ENCODE measurements at places on chromosomes 2 and 18.

- DNase-seq = no peak
Measured at GRCh38 chr18:50518787-50519546, 40.9 kb upstream of the MAPK4 start.

DNA sequence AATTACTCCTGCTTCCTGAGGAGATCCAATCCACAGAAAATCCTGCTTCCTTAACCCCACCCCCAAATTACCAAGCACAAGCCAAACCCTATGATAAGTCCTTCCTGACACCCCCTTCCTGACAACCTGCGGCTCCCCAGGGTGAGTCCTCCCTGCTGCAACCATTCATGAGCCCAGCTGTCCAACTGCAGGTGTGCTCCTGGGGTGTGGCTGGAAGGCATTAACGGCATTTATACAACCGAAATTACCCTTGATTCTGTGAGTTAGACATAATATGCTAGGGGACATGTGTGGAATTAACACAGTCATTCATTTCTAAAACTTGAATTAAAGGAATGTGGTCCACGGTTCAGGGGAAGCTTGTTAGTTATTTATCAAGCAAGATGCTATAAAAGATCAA, 119.0 kb upstream of the ALKAL2 start:
- DNase-seq = no peak

DNA sequence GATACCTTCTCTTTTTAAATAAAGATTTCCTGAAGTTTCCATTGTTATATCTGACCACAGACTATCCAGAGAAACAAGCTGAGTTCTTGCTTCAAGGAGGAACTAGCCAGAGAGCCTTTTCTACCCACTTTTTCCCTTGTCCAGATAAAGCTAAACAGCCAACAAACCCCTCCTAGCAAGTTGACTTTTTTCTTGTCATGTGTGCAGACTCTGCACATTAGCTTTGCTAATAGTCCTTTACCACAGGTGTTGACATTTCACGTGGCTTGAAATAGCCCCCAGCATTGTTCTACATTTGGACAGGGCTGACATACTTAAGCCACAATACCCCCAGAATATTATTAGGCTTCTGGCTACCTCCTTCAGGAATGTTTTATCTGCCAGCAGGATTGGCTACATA, 40.7 kb downstream of the PCBP1 start:
- no peak for DNase-seq

DNA sequence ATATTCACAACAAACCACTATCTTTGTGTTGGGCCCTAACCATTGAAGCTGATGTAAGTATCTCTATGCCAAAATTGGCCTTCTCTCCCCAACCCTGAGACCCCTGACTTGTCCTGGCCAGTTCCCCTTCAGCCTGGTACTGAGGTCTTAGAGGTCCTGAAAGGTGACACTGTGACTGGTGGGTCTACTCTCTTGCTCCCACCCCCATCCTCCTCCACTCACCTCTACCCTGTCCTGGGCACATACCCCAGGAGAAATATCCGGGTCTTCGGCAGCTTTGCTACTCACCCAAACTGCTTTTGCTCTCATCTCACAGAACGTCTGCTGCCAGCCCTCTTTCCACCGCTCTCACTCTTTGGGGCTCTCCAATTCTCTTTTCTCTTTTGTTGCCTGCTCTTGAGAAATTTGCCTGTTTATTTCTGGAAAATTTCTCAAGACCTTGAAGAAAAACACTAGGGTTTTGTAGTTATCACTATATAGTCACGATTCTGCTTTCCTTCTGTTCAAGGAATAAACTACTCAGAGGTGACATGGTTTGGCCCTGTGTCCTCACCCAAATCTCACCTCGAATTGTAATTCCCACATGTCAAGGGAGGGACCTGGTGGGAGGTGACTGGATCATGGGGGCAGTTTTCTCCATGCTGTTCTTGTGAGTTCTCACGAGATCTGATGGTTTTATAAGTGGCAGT, 133.8 kb upstream of the PKDCC start:
- DNase-seq = no peak

DNA sequence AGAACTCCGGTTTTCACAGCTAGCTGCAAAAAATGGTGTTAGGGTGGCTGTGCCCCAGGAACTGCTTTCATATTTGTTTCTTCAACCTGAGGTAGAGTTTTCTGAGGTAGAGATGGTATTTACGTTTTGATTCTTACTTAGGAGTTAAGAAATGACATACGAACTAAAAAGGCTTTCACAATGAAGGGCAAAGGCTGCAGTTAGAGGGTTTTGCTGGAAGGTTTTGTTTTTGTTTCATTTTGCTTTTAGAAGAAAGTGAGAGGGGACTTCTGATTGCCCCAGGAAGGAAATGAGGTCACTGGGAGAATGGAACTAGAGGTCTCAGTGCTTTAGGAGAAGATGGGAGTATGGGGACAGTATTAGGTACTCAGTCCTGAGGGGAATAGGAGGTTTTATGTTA, 15.5 kb downstream of the CDCA7 start:
- no peak for DNase-seq

- no peak for DNase-seq
Measured at GRCh38 chr2:96495982-96496629, 9.1 kb downstream of the NEURL3 start.

- DNase-seq = peak; percentile 45
Measured at GRCh38 chr2:119823734-119824334, 64.1 kb downstream of the PTPN4 start.

GRCh38 chr18:13260935-13261640, 42.5 kb downstream of the LDLRAD4 start:
- no peak for DNase-seq

GRCh38 chr2:11674983-11675382, 5.0 kb upstream of the NTSR2 start:
- no peak for DNase-seq

DNA sequence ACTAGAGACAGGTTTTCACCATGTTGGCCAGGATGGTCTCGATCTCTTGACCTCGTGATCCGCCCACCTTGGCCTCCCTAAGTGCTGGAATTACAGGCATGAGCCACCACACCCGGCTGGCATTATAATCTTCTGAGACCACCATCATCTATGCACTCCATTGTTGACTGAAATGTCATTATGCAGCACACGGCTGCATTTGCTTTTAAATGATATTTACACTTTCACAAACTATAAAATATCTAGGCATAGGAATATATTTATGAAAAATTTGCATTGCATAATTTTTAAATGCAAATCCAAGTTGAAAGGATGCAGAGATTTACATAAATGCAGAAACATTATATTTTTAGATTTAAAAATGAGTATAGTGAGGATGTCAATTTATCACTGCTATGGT, 30.0 kb upstream of the ANKRD44 start:
- no peak for DNase-seq

- no peak for DNase-seq
Measured at GRCh38 chr2:201909961-201910361, 103.6 kb downstream of the CDK15 start.

DNA sequence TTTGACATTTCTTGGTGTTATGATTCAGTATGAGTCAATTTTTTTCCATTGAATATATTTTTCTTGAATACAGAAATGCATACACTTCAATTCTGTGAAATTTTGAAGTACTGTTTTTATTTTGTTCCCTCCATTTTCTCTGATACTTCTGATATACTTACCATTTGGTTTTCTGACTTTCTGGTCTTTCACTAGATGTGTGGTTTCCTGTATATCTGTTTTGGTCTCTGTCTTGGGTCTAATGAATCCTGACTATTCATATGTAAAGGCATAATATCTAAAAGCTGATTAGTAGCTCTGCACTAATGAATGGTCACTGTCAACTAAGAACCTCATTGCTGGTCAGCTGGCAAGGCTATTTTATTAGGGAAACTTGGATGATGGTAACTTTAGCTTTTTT, 345.6 kb downstream of the GRB14 start:
- DNase-seq = no peak

- peak; percentile 36 for DNase-seq
Measured at GRCh38 chr2:55419233-55419678, 400 bp downstream of the CCDC88A start.

DNA sequence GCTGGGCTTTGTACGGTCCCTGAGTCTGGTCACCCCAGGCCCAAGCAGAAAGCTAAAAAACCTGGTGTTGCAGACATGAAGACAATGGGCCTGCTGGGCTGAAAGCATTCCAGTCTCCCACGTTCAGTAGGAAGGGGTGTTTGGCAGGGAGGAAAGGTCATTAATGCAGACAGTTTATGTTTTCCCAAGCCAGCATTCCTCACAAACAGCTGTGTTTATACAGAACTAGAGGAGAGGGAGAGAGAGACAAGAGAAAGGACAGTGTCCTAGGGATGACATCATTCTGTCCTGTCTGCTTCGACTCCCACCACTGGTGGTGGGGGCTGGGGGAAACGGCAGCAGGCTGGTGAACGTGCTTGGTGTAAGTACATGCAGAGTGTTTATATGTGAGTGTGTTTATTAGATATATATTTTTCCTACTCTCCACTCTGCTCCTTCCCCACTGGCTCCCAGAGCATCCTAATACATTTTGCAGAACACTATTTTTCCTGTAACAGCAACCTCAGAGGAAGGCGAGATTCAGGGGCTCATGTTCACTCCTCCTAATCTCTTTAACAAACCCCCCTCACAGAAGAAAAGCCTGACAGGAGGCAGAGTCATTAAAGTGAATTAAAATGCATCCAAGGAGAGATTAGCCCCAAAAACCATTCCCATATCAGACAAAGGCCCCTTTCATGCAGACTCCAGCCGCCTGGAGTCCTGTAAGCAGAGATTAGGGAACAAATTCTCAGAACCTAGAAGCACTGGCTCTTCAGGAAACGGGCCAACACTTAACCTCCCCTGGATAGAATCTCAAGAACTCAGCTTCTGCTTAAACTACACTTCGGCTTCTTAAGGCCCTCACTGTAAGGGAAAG, 380.4 kb downstream of the TNS1 start:
- DNase-seq = no peak

DNA sequence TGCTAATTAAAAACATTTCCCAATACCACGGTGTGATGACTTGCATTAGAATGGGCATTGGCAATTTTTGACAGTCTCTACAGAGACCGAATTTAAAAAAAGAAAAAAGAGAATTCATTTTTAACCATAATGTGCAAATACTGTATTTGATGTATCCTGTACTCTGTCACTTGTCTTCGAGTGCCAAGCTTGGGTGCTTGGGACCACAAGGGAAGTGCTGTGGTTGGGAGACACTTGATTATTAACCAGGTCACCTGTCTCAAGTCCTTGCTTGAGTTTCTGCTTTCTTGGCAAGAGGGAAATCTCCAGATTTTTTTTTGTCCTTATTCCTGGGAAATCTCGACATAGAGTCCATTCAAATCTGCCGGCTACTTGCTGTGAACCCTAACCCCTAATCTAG, 209.0 kb downstream of the MC4R start:
- no peak for DNase-seq

- peak; percentile 17 for DNase-seq
Measured at GRCh38 chr2:54360055-54360792, 95.9 kb upstream of the SPTBN1 start.

DNA sequence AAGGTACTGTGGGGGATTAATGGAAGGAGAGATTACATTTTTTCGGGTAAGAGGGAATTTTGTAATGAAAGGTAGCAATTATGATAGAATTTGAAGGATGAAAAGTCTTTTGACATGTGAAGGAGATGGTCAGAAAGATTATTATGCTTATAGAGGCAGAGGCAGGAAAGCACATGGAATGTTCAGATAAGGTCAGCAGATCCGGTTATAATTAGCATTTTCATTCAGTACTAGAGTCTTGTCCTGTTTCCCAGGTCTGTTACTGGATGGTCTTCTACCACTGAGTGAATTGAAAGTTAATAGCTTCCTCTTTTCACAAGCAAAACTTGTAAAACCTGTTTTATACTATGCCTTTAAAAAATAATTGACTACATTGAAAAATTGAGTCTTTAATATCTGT, 116.9 kb downstream of the PHLPP1 start:
- DNase-seq = no peak

- peak; percentile 90 for DNase-seq
Measured at GRCh38 chr2:25228848-25229278, 60.5 kb upstream of the POMC start.

DNA sequence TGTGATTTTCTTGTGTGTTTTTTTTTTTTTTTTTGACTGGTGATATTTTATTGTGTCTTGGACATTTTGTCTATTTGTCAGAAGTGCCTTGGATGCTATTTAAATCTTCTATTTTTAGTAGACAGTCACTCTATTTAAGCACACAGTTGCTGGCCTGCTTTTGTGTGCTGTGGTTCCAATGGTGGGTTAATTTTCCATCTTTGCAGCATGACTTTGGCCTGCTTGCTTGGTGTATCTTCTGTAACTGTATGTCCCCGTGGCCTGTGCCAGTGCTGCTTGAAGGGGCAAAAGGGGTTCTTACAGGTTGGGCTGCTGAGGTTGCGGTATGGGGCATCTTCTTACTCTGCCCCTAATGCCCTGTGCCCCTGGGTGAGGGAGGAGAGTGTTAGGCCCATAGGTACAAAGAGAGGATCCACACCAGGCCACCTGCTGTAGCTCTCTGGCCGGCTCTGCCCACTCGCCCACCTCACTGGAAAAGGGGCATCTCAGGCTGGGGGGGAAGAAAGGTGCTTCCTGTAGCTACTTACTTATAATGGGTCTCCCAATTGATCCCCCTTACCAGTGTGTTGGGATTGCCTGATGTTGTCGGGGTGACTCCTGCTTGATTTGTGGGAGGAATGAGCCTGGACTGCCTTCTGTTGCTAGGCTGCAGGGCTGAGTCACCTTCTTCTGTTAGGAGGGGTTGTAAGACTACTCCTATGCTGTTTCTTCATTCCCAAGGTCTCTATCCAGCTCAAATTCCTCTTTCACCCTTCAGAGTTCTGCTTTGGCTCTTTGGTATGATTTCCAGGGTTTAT, 490.0 kb upstream of the HS6ST1 start:
- DNase-seq = no peak

DNA sequence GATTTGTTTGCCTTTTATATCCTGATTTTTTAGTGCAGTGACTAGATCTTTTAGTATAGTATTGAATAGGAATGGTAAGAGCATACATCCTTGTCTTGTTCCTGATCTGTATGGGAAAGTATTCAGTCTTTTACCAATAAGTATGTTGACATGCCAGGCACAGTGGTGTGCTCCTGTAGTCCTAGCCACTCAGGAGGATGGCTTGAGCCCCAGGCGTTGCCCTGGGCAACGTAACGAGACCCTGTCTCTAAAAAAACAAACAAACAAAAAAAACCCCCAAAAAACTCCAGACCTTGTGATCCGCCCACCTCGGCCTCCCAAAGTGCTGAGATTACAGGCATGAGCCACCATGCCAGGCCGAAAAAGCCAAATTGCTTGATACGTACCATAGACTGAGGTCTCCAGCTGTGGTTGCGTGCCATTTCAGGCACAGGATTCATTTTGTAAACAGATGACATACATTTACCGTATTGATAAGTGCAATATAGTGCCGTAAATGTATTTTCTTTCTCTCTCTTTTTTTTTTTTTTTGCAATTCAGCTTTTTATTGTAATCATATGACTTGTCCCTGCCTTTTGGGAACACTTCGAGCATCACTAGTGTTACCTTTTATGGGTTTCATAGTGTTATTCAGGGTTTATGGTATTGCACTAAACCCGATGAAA, 18.5 kb downstream of the BIRC6 start:
- no peak for DNase-seq

Data from HEK293T (cell line).